ENCODE measurements at places on chromosomes 3 and 15.

DNA sequence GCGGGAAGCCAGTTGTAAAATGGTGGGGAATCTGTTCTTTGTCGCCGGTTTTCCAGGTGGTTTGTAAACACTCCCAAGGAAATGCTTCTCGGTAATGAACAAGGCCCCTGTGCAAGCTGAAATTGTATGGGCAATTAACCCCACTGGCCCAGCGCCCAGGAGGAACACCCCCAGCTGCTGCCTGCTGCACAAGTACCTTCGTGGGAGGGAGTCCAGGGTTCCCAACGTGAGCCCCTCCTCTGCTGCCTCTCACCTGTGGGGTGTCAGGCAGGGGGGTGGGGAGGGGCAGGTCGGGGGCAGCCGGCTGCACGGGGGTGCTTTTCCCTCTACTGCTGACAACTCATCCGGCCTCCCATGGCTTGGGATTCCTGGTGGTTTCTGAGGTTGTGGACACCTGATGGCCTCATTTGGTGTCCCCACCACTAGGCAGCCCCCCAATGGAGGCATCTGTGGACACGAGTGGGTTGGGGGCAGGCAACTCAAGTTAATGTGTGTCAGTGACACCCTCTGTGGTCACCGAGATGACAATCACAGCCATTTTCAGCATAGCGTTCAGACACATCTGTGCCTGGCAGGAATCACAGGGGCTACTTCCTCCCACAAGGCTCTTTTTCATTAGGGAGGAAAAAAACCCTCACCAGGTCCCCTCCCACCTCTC lies 35.6 kb upstream of the PRR23E start:
- DNase-seq: no peak

DNA sequence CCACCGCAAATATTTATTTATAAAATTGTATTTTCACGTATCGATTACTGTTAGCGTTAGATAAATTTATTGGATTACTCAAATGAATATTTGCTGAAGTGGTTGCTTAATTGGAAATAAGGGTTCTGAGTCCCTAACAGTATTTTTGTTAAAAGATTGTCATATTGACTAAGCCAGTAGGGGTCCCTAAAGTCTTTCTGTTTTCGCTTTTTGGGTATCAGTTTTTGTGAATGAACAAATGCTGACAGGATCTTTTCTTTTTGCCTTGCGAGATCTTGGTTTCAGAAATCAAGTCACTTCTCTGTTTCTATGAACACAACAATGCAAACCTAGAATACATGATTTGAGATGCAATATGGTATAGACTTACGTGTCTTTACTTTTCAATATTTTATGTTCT lies 7.1 kb downstream of the RAD51 start:
- no peak for DNase-seq

GRCh38 chr3:169886671-169887070 lies 16.9 kb upstream of the LRRC31 start:
- DNase-seq: no peak

DNA sequence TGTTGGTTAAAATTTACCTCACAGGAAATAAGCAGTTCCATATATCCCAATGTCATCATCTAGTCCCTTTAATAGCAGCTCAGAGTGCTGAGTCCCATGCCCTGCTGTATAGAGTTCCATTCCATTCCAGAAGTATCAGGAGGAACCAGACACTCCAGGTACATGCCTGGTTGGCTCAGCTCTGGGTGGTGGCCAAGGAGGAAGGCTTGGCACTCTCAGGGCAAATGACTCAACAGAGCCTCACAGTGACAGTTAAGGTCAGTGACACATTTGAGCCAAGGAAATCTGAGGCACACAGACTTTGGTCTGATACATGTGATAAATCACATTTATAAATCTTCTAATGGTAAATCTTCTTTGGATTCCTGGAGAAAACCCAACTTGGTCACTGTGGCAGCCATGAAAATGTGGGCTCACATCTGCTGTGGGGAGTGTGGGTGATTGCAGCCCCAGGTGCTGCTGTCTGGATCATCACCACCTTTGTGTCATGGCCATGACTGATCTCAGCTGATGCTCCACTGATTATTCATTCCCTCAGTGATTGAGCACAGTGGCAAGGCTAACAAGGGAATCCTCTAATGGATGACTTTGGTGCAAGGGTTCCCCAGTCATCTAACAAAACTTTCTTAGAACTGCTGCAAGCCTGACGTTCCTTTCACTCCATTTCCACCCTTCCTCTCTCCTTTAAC lies 9.3 kb downstream of the HHLA2 start:
- DNase-seq: no peak

GRCh38 chr3:113035387-113035982 lies 44.7 kb downstream of the GTPBP8 start:
- peak; percentile 17 for DNase-seq

DNA sequence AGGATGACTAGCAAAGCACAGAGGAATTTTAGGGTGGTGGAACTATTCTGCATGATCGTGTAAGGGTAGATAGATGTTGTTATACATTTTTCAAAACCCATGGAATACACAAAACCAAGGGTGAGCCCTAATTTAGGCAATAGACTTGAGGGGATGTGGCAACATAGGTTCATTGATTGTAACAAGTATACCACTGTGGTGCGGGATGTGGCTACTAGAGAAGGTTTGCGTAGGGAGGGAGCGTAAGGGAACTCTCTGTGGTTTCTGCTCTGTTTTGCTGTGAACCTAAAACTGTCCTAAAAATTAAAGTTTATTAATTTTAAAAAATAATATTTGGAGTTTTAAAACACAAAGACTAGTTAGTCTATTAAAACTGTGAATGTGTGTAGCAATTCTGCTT lies 202.8 kb downstream of the PLCL2 start:
- no peak for DNase-seq

- no peak for DNase-seq
Observed at GRCh38 chr3:148513096-148513543, 184.6 kb upstream of the AGTR1 start.

- no peak for DNase-seq
Observed at GRCh38 chr15:37099319-37100108, 835 bp downstream of the MEIS2 start.

DNA sequence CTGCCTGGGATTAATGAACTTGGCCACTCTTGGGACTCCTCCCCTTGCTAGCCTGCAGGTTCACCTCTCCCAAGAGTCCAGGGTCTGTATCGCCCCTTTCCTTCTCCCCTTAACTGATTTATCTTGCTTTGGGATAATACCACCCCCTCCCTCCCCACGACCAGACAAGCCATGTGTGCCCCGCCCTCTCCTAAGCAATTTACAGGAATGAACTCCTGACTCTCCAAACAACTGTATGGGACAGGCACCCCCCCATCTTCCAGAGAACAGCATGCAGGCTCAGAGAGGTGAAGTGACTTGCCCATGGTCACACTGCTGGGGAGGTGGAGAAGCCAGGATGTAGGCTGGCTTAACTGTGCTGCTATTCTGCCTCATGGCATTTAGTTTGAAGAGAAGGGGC lies 46.8 kb downstream of the RGMA start:
- no peak for DNase-seq

GRCh38 chr15:67784090-67784781 lies 41.1 kb upstream of the SKOR1 start:
- DNase-seq: no peak

- DNase-seq: no peak
Observed at GRCh38 chr3:8276506-8276905, 225.1 kb upstream of the LMCD1 start.

GRCh38 chr3:195039180-195039843 lies 231.6 kb downstream of the XXYLT1 start:
- DNase-seq: no peak

DNA sequence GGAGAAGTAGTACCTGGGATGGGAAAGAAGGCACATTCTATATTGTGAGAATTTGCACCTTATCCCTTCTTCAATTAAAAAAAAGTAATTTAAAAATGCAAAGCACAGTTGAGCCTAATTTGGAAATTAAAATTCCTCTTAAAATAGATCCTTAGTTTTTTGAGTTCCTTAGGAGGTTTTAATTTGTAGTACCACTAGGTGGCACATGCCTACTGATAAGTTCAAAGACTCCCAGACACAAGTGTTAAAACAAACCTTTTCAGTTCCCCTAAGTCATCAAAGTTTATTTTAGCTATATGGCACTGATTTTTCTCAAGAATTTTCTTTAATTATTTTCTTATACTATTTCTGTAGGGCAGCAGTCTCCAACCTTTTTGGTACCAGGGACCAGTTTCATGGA lies 127.6 kb upstream of the AZI2 start:
- no peak for DNase-seq

DNA sequence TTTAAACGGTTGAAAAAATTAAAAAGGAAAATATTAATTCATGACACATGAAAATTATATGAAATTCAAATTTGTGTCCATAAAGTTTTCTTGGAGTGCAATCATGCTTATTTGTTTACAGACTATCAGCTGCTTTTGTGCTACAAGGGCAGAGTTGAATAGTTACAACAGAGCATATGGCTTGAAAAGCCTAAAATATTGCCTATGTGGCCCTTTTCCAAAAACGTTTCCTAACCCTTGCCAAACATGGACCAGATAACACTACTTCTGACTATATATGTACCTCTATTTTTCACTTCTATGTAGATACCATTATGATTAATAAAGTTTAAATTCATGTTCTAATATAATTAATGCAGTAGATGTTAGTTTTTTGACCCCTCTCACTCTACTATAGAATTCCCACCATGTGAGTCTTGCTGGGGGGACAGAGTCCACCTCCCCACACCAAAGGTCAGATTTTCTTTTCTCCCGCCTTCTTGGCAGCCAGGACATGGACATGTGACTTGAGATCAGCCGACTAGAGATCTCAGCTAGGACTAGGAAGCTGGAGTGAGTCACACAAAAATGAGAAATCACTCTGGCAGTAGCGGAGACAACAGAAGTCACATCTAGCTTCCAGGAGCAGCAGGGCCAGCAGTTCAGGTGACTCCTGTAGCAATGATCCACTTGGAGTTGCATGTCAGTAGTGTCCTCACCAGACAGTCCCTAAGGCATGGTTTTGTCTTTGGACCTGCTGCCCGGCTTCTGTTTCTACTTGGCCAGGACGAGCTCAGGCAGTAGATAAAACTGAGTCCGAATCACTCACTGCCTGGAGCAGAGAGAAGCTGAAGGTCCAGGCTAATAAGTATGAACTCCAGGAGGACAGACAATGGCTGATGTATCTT lies 22.4 kb downstream of the CIAO2A start:
- DNase-seq: no peak

GRCh38 chr3:100335434-100335833 lies 877 bp downstream of the NIT2 start:
- DNase-seq: no peak

DNA sequence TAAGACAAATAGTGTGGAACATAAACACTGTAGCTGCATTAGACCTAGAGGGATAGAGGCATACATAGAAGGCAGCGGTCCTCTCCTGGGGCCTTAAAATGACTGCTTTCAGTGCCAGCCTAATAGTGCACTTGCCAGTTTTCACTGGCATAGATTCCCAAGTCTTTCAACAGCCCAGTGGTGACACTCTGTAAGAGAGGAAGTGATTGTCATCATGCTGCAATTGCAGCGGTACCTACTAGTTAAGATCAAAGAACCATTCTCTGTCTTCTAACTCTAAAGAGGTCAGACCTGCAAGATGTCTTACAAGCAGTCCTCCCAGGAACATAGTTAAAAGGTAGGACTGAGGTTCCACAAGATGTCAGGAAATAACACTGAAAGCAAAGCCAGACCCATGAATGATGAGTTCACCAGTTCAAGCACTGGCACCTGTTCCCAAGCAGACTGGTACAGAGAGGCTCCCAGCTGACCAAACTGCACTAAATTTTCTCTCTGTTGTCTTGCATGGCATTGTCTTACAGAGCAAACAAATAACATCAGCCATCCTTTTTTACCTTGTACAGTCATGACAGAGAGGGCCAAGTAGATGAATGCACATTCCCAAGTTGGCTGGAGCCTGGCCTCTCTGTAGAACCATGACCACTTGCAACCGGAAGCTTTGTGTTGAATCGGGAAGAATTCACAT lies 100.5 kb upstream of the SKOR1 start:
- DNase-seq: no peak

DNA sequence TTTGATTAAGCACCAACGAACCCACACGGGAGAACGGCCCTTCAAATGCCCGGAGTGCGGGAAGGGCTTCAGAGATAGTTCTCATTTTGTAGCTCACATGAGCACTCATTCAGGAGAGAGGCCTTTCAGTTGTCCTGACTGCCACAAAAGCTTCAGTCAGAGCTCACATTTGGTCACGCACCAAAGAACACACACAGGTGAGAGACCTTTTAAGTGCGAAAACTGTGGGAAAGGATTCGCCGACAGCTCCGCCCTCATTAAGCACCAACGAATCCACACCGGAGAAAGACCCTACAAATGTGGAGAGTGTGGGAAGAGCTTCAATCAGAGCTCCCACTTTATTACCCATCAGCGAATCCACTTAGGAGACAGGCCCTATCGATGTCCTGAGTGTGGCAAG lies 8.7 kb downstream of the ZNF774 start:
- DNase-seq: no peak

DNA sequence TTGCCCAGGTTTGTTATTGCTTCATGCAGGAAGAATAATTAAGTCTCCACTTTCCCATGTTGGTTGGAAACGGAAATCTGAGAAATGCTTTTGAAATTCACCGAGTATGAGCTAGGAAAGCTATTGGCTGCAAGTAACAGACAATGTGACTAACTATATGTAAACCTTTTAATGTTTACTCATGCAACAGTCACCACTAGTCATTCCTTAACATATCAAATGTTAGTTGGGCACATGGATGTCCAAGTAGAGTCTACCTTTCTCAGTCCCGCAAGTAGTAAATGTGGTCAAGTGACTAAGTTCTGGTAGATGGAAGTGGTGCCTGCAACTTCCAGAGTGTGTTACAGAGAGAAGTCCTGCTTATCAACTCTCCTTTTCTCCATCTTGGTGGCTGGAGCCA lies 52.5 kb downstream of the KLF15 start:
- no peak for DNase-seq

DNA sequence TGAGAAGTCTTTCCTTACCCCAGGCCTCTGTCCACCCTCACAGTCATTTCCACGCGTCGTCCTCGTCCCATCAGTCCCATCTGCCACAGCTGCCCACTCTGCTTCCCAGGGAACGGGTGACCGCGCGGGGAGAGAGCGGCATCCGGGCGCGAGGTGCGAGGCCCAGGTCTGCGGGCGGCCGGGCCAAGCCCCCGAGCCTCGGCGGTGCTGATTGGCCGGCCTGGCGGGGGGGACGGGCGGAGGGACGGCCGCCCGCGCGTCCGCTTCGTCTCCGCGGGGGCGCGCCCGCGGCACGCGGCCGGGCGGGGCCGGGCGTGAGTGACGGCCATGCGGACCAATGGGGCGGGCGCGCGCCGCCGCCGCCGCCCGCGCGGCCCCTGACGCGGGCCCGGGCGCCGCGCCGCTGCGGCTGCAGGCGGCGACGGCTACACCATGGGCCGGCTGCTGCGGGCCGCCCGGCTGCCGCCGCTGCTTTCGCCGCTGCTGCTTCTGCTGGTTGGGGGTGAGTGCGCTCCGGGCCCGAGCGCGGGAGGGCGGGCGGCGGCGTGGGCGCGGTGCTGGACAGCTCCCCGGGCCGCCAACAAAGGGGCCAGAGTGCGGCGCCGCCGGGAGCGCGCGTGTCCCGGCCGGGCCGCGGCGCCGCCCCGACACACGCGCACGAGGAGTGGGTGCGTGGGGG lies at the start of gene PODXL2:
Gene PODXL2, plus strand, starts transcription at position 398 of the 679 bp plus-strand sequence. Its CDS starts 35 bp downstream, at position 433.
- DNase-seq: peak; percentile 12

DNA sequence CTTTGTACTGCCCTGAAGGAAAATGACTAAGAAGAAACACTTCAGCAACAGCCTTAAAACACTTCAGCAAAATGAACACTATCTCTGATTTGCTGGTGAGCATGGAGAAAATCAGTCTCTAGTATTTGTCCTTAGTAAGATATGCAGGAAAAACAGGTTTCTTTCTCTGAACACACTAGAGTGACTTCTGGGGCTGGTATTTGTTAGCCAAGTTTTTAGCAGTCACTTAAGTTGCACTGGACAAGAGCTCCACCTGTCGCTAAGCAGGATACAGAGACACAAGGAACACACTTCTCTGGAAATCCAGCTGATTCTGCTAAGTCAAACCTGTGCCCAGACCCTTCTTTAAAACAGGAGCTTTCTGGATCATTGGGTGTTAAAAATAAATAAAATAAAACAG lies 65.3 kb downstream of the CHAC1 start:
- DNase-seq: no peak
